ENCODE measurements at places on chromosomes 6 and 20.

DNA sequence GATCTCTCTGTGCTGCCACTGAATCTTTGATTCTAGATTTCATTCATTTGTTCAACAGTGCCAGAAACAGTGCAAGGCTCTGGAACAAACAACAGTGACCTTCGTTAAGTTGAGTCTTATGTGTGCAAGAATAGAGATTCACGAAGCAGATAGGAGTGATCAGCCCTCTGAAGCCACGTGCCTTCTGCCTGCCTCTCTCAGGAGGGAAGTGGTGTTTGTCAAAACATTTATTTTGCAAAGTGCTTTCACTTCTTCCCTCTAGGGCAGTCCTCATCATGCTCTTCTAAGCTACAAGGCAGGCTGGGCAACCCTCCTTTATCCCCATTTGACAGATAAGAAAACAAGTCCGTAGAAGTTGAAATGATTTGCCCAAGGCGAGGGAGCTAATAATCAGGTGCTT lies 204.3 kb downstream of the TFAP2C start:
- DNase-seq = no peak

DNA sequence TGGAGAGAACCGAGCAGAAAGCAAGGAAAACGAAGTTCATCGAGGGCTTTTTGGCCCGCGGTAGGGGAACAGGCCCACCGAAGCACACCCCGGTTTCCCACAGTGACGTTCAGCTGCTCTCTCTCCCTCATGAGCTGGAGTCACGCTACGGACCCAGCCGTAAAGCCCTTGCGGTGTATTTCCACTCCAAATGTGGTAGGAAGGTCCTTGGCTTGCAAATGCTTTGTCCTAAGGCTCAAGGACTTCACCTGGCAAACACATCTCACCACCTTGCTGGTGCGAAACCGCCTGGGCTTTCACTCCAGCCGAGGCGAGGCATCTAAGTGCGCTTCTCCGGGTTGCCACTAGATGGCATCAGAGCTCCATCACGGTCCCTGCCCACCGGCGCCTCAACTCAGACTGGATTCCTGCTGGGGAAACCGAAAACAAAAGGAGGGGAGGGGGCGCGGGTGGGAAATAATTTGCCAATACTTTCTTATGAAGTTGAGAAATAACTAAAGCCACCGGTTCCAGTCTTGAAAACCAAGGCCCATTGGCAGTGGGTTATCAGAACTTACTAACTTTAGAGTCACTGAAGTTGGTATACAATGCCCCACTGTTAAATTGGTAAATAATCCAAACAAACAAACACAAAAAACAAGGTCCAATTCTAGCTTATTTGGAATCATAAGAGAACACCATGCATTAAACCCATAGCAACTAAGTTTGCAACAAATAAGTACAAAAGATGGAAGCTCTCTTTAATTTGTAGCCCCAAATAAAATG lies 13.4 kb upstream of the FOXC1 start:
- DNase-seq = peak; percentile 37

- no peak for DNase-seq
Measured at GRCh38 chr6:13404228-13404891, 76.0 kb upstream of the TBC1D7 start.

DNA sequence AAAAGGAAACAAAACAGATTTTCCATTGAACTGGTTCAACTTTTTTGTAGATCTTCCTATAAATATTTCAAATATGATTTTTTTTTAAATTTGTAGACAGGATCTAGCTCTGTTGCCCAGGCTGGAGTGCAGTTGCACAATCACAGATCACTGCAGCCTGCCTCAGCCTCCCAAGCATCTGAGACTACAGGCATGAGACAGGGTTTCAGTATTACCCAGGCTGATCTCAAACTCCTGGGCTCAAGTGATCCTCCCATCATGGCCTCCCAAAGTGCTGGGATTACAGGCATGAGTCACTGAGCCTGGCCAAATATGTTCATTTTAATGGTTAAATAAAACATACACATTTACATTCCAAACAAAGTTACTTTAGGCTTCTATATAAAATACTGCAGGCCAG lies 33.6 kb downstream of the SAMHD1 start:
- no peak for DNase-seq

DNA sequence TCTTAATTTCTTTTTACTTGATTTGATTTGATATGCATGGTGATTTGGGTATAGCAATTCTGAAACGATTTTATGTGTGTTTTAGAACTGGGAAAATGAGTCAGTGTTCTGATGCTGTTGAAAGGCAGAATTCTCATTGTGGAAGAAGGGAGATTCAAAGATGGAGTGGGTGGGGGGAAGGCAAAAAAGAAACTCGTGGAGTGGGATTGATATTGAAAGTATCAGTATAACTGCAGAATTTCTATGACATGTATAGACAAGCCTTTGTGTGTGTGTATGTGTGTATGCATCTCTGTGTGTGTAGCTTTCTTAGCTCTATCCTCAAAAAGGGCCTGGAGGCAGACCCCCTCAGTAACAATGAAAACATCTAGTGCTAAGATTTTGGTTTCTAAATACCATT lies 184.3 kb upstream of the OLIG3 start:
- DNase-seq = no peak

DNA sequence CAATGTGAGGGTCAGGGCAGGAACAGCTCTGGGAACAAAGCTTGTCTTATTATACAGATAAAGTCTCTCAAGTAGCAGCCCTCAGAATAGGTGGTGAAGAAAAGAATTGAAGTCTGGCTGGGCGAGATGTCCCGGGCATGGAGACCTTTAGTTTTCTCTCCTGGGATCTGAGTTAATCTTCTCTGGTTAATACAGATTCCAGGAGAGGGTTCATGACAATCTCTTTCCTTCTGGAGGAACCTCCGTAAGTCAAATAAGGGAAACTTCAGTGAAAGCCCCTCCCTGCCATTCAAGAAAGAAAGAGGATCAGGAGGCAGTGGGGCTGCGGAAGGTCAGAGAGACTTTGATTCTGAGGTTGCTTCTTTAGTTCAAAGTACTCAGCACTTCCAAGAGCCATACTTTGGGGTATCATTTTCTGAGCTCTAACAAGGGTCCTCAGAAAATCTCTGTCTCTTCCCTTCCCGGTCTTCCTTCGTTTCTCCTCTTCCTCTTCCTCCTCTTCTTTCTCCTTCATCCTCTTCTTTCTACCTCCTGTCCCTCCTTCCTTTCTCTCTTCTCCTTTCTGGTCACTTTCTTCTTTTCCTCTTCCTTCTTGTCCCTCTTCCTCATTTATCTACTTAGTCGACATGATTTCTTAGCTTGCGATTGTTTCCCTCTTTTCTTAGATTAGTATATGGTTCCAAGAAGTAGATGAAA lies 4.6 kb upstream of the ZNF184 start:
- DNase-seq = no peak

DNA sequence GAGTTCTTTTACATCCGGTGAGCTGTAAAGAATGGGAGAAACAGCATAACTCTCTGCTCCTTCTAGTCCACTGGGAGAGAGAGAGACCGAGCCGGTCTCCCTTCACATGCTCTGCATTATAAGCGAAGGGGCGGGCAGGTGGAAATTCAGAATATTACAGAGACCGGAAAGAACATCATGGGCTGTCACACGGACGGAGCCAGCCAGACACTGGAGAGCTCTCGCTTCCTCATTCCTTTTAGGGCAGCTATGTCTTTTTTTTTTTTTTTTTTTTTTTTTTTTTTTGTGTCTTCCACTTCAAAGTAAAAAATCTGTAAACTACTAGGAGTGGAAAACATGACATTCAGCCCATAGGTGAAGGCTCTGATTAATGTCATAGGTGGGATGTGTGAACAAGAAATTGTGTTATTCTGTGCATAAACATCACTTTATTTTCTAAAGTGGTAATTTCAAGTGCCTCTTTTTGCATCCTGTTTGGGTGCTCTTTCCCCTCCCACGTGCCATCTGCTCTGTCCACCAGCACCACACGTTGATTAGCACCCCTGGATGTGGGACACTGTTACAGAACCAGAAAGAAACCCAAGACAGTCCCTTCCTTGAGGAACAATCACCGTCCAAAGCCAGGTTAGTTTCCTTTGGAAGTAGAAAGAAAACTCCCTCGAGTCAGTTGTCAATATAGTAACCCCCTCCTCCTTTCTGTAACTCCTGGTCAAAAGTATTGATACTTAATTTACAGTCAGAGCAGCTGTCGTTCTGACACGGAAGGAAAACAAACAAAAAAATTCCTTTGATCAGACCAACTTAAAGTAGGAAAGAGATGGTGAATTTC lies at the start of gene TAGAP:
TAGAP (minus strand) TSS at position 93 of the 829 bp plus-strand sequence. CDS start 845 bp downstream, outside the sequence.
- DNase-seq = peak; percentile 71

DNA sequence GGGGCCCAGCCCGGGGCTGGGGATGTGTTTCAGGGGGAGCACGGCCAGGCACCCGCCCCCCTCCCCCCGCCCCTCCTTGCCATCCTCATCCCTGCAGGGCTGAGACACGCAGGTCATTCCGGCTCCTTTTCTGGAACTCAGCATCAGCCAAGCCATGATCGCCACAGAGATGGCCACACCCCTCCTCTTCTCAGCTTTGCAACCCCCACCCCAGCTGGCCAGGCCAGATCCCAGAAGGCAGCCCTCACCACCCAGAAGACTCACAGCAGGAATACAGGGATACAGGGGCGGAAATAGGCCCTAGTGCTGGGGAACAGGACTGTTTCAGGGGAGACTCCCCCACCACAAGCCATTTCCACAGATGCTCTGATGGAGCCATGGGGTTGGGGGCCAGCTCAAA lies 33.5 kb downstream of the YTHDF1 start:
- no peak for DNase-seq

- DNase-seq = no peak
Measured at GRCh38 chr20:48629069-48629959, 198.5 kb downstream of the PREX1 start.

GRCh38 chr20:3423126-3423525 lies 15.7 kb upstream of the DNAAF9 start:
- no peak for DNase-seq

- no peak for DNase-seq
Measured at GRCh38 chr6:144722154-144722737, 437.1 kb downstream of the UTRN start.

DNA sequence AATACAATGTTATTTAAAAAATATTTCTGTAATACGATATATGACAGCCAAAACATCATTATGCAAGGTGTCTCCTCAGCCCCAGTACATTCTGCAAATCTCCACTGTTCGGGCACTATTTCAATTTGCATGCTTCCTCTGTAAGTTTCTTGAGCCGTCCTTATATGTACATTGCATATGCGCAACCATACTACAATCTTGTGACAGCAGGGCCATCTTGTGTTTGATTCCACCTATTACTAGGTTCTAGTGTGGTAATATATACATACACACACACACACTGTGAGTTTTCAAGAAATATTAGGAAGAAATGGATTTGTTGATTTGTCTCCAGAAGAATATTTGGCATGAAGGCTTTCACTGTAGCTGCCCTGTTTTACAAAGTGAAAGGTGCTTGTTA lies 9.8 kb downstream of the LYRM4 start:
- no peak for DNase-seq

DNA sequence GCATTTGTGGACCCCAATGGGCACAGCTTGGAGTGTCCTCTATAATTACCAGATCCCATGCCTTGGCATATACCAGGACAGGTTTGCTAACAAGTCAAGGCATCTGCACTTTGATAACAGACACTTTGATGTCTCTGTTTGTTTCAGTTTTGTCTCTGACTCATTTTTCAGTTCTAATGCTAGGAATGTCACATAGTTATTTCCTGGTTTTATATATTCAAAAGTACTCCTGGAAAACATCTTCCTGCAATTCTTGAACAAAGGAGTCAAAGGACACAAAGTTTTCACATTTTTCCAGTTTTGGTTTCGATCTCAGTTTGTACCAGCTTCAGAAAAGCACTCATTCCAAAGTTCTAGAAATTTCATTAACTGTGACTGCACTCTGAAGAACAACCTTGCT lies 188.1 kb downstream of the FOXC1 start:
- DNase-seq = no peak

DNA sequence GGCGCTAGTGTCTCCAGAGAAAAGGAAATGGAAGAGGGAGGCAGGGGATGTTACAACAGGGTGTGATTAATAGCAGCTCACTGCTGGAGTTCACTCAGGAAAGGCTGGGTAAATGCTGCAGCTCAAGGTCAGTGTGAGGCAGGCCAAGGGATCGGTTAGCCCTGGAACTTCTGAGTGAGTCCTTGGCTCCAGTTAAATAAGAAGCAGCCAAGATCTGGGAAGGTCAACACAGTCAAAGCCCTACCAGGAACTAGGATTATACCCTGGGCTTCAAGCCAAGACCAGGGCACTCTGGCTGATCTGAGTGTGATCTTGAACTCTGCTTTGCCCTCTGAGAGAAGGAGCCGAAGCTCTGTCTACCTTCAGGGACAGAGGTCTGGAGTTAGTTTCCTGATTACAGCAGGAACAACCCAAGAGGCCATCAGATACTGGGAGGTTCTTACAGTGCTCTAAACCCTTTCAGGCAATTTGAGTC lies 44.3 kb downstream of the TPD52L1 start:
- DNase-seq = no peak

DNA sequence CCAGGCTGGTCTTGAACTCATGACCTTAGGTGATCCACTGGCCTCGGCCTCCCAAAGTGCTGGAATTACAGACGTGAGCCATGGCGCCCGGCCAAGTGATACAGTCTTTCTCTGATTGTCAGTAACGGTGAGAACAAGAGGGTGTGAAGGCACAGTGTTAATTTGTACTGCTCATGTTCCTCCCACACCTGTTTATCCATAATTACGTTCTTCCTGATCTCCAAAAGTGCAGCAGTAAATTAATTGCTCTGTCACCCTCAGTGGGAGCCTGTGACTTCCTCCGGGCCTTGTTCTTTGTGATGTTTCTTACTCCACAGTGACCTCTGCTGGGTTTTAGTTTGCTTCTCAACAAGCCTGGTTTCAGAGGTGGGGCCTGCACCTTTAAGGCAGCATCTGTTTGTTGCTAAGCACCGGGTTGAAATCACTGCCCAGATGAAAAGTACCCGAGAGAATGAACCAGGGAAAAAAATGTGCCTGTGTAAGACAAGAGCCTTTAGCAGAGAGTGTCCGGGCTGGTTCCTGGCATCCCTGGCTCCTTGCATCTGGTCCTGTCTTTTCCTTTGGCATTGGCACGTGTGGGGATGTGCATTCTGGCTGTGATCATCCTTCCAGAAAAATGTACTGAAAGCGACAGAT lies 89.1 kb upstream of the CLDN20 start:
- peak; percentile 17 for DNase-seq

DNA sequence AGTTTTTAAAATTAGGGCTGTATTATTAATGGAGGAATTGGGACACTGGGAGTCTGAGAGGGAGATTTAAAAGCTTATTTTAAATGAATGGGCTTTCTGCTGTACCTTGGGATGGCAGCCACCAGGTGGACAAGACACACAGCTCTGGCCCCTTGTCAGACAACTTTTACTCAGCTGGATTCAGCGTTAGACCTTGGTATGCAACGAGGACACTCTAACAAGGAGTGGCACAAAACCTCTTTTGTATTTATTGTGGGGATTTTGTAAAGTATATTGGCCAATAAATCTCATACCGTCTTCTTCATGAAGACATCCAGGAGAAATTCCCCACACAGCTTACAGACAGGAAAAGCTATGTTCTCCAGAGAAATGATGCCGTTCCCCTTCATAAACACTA lies 105.7 kb downstream of the LCA5 start:
- DNase-seq = no peak

- DNase-seq = no peak
Measured at GRCh38 chr6:38935051-38935450, 113.5 kb upstream of the GLP1R start.

GRCh38 chr6:28134015-28134414 lies 7.7 kb upstream of the ZKSCAN8 start:
- no peak for DNase-seq

- no peak for DNase-seq
Measured at GRCh38 chr6:161215193-161215592, 58.7 kb downstream of the AGPAT4 start.

GRCh38 chr6:26312501-26313397 lies 52.2 kb upstream of the BTN3A2 start:
- DNase-seq = peak; percentile 63
